Small intestine (tissue), 16 donors: ENCODE measurements at places on chromosomes 4 and X. TPM values are rescaled to one million over a fixed set of nuclear protein-coding genes. Genes with fewer than 3 reads are reported as not detected.

The RPA4 gene
- 0.07 TPM for polyA plus RNA-seq

DNA sequence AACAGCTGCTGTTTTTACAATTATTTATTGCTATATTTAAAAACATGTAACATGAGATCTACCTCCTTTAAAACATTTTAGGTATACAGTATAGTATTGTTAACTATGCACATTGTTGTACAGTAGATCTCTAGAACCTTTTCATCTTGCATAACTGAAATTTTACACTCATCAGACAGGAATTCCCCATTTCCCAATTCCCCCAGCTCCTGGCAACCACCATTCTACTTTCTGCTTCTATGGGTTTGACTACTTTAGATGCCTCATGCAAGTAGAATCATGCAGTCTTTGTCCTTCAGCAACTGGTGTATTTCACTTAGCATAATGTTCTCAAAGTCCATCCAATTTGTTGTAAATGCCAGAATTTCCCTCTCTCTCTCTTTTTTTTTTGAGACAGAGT, 9.7 kb upstream of the LSM6 start:
- H3K27ac ChIP-seq = no peak overlapping the region
- H3K36me3 ChIP-seq = no peaks in the 10 kb centered on the region
- no peak for DNase-seq
- no peaks in the 10 kb centered on the region for H3K4me1 ChIP-seq
- H3K27me3 ChIP-seq = no peaks in the 10 kb centered on the region

- no peak overlapping the region for H3K27ac ChIP-seq
- no peaks in the 10 kb centered on the region for H3K27me3 ChIP-seq
- no peaks in the 10 kb centered on the region for H3K36me3 ChIP-seq
- no peak for DNase-seq
- H3K4me1 ChIP-seq = peaks cover 2% of the 10 kb centered on the region
These were observed 41.1 kb downstream of the PPP3CA start for GRCh38 chr4:101306225-101306624.

- H3K4me3 ChIP-seq = no peak overlapping the region
- DNase-seq = no peak
- no peaks in the 10 kb centered on the region for H3K27me3 ChIP-seq
- H3K4me1 ChIP-seq = no peaks in the 10 kb centered on the region
- H3K36me3 ChIP-seq = no peaks in the 10 kb centered on the region
- H3K27ac ChIP-seq = no peak overlapping the region
These were observed 14.0 kb upstream of the GLOD5 start for GRCh38 chrX:48747415-48748016.

GRCh38 chrX:86237482-86237881, 89.2 kb downstream of the DACH2 start:
- no peak overlapping the region for H3K27ac ChIP-seq
- no peaks in the 10 kb centered on the region for H3K4me1 ChIP-seq
- H3K27me3 ChIP-seq = no peaks in the 10 kb centered on the region

The UGT2B10 gene
- polyA plus RNA-seq = not detected

GRCh38 chr4:26384380-26385057, 63.7 kb downstream of the RBPJ start:
- H3K36me3 ChIP-seq = no peaks in the 10 kb centered on the region
- no peak for DNase-seq
- H3K27me3 ChIP-seq = no peaks in the 10 kb centered on the region
- H3K4me1 ChIP-seq = no peaks in the 10 kb centered on the region
